Pericardium fibroblast (primary cell): ENCODE measurements at places on chromosomes 4 and X. TPM values are rescaled to one million over a fixed set of nuclear protein-coding genes. Genes with fewer than 3 reads are reported as not detected.

Gene SLITRK4
- 11.2 and 13.2 TPM in 2 replicates for total RNA-seq

Gene HTR2C
- total RNA-seq = not detected in 2 replicates

Gene PCSK1N
- total RNA-seq = 0.70 and 3.7 TPM in 2 replicates

Gene WDFY3
- 51.2 and 55.7 TPM in 2 replicates for total RNA-seq

Gene CXXC4
- total RNA-seq = not detected in 2 replicates

Gene TMPRSS11B
- not detected in 2 replicates for total RNA-seq

Gene P2RY8
- 0.09 TPM in 1 of 2 replicates, not detected in the other for total RNA-seq

Gene VCX
- total RNA-seq = not detected in 2 replicates

Gene IL1RAPL1
- total RNA-seq = 0.58 and 1.5 TPM in 2 replicates

Gene CT45A3
- not detected in 2 replicates for total RNA-seq

Gene GAGE2A
- not detected in 2 replicates for total RNA-seq

Gene TCP11X2
- total RNA-seq = not detected in 2 replicates

Gene MAGEB17
- total RNA-seq = not detected in 2 replicates

Gene FMR1NB
- not detected in 2 replicates for total RNA-seq
